ENCODE measurements at places on chromosomes 5 and 9.

GRCh38 chr5:74303578-74303977 lies 336.9 kb downstream of the ENC1 start:
- no peak for DNase-seq

DNA sequence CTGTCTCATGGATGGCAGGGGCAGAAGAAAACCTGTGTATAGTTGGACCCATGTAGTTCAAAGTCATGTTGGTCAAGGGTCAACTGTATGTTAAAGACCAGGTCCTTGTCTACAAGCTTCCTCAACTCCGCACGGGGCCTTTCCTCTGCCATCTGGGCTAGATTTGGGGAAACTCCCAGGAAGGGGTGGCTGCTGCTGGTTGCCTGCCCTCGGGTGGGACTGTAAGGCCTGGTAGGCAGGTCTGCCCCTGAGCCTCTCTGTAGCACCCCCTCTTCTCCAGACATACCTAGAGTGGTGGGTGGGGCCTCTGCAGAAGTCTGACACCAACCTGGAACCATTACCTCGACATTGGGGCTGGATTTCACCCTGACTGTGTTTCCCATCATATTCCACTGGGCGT lies 15.2 kb downstream of the ENHO start:
- DNase-seq: no peak

DNA sequence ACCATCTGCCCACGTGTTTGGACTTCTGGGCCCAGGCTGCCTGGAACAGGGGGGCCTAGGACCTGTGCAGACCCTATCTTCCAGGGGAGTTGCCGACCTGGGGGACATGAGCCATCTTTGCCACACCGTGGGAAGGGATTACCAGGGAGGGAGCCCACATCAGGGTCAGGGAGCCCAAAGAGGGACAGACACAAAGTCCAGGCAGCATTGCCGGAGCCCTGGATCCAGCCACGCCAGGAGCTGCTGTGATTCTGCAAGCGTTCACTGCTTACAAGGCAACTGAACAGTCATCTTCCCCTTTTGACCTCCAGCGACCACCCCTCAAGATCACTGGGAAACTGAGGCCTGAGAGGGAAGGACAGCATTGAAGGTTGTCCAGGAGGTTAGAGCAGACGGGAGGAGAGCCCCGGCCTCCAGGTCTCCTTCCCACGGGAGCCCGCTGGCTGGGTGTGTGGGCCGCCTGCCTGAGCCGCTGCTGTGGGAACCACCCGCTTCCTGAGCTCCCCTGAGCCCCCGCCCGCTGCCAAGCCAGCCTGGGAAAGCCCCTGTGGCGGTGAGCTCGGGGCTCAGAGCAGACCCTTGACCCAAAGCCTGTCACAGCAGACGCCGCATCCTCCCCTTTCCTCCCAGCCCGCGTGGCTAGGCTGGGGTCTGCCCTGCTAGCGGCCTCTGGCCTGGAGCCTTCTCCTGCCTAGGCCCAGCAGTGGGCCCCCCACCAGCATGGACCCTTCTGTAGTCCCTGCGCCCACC lies 17.1 kb upstream of the NOTCH1 start:
- DNase-seq: no peak

- no peak for DNase-seq
Measured at GRCh38 chr5:124310453-124310852, 436.0 kb downstream of the ZNF608 start.

- DNase-seq: no peak
Measured at GRCh38 chr9:90641884-90642487, 638 bp downstream of the DIRAS2 start.

DNA sequence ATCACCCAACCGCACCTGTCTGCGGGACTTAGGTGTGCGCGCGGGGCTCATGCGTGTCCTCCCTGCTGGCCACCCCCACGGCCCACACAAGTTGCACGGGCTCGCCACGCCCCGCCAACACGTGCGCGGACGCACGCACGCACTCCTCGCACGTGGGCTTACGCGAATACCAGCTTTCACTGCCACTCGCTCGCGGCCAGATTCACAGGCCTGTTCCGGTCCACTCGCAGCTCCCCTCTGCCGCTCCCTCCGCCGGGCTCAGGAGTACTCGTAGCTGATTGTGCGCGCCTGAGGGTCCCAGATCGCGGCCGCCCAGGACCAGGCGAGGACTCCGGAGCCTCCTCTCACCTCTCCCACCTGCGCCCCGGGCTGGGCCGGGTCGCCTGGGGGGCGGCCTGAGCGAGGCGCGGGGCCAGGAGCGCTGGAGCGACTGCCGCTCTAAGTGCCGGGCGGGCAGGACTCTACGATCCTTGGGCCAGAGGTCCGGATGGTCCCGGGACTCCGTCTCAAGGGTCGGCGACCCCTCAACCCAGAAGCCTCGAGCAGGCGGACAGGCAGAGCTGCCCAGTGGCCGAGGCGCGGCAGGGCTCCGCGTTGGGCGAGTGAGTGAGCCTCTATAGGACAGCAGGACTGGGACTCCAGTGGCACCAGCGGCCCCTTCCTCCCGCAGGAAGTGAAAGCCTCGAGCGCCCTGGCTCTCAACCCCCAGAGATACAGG lies 3.4 kb downstream of the PCDHGC5 start:
- DNase-seq: no peak

Data from activated T-helper 1 cell treated with anti-CD3 and anti-CD28 coated beads, Interleukin-2, amount 50 U/mL, for 16 hours (primary cell).